ENCODE measurements at places on chromosomes 11 and 22. TPM values are rescaled to one million over a fixed set of nuclear protein-coding genes. Genes with fewer than 3 reads are reported as not detected.

The TMEM151A gene
- not detected for polyA plus RNA-seq

The IFITM2 gene
- polyA plus RNA-seq, result 1,109 TPM

The ARHGAP1 gene
- polyA plus RNA-seq, result 27.8 TPM

The GP1BB gene
- polyA plus RNA-seq, result 29.7 TPM

The CHRDL2 gene
- 0.23 TPM for polyA plus RNA-seq

The SLC35E4 gene
- polyA plus RNA-seq, result 2.4 TPM

The C11orf52 gene
- 5.6 TPM for polyA plus RNA-seq

The OR10A2 gene
- not detected for polyA plus RNA-seq

The E2F8 gene
- not detected for polyA plus RNA-seq

DNA sequence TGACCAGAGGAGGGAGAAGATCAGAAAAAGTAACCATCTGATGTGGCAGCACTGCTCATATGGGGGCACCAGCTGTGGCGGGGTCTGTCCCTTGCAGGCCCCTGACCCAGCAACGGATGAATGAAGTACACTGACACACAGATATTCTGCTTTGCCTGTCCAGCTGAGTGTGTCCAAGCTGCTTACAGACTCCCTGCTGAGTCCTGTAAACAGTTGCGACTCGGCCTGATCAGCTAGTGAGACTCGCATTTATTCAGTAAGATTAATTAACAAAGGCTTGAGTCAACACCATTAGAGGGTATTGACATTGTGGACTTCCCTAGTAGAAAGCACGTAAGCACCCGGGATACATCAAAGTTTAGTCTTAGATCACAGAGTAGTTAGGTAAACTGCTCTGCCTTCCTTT is 15.3 kb upstream of the OR10D3 start:
- H3K4me3 ChIP-seq, result no peak overlapping the region
- H3K27me3 ChIP-seq, result no peaks in the 10 kb centered on the region
- H3K27ac ChIP-seq, result no peak overlapping the region
- H3K4me1 ChIP-seq, result no peaks in the 10 kb centered on the region
- H3K36me3 ChIP-seq, result no peaks in the 10 kb centered on the region
- DNase-seq, result no peak

DNA sequence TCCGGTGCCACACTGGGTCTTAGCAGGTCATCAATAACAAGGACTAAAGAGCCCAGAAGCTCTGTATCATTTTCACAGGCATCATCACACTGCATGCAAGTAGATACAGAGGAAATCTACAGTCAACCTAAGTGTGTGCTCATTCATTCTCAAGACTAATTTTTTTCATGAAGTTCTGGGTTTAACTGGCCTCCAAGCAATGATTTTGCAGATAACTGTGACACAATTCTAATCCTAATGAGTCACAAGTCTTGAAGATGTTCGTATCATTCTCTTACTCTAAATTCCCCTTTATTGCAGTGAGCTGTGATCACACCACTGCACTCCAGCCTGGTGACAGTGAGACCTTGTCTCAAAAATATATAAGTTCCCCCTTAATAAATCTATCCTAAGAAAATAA is 2.5 kb downstream of the OR52W1 start:
- no peak for DNase-seq
- no peaks in the 10 kb centered on the region for H3K4me1 ChIP-seq
- no peak overlapping the region for H3K27ac ChIP-seq
- no peak overlapping the region for H3K4me3 ChIP-seq
- H3K27me3 ChIP-seq, result no peaks in the 10 kb centered on the region

DNA sequence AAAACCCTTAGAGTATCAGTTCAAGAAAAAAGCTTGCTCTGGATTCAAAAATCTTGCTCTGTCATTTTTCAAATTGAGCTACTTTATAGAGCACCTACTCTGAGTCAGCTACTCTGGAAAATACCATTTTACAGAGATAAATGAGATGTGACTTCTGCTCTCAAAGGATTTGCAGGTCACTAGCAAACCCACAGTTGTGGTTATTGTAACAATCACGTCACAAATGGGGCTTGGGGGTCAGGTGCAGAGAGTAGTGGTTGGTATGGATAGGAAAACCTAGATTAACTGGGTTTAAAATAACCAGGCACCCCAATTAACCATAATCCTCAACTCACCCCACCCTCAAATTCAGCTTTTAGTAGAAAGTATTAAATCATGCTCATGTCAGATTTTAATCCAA is 52.3 kb downstream of the MSANTD4 start:
- DNase-seq, result no peak
- no peak overlapping the region for H3K4me3 ChIP-seq
- no peaks in the 10 kb centered on the region for H3K4me1 ChIP-seq
- no peaks in the 10 kb centered on the region for H3K27me3 ChIP-seq

- H3K4me3 ChIP-seq, result no peak overlapping the region
- H3K36me3 ChIP-seq, result no peaks in the 10 kb centered on the region
- no peaks in the 10 kb centered on the region for H3K27me3 ChIP-seq
- no peaks in the 10 kb centered on the region for H3K4me1 ChIP-seq
- DNase-seq, result no peak
- H3K27ac ChIP-seq, result no peak overlapping the region
Measured at GRCh38 chr22:19164425-19164824, 14.1 kb downstream of the SLC25A1 start.

- no peak for DNase-seq
- no peaks in the 10 kb centered on the region for H3K4me1 ChIP-seq
- H3K4me3 ChIP-seq, result no peak overlapping the region
- no peaks in the 10 kb centered on the region for H3K27me3 ChIP-seq
Measured at GRCh38 chr11:7677796-7678201, 4.5 kb upstream of the CYB5R2 start.

- DNase-seq, result no peak
- H3K4me3 ChIP-seq, result no peak overlapping the region
- H3K4me1 ChIP-seq, result no peaks in the 10 kb centered on the region
- H3K27me3 ChIP-seq, result no peaks in the 10 kb centered on the region
- H3K27ac ChIP-seq, result no peak overlapping the region
Measured at GRCh38 chr11:6378640-6378989, 11.7 kb upstream of the SMPD1 start.

- H3K4me3 ChIP-seq, result no peak overlapping the region
- H3K27me3 ChIP-seq, result no peaks in the 10 kb centered on the region
- no peak overlapping the region for H3K27ac ChIP-seq
- H3K36me3 ChIP-seq, result peaks cover 2% of the 10 kb centered on the region
Measured at GRCh38 chr11:123069908-123070821, 8.2 kb upstream of the HSPA8 start.

- no peak overlapping the region for H3K27ac ChIP-seq
- H3K4me1 ChIP-seq, result peaks cover 2% of the 10 kb centered on the region
- DNase-seq, result no peak
- no peaks in the 10 kb centered on the region for H3K27me3 ChIP-seq
Measured at GRCh38 chr11:18091731-18092130, 14.2 kb downstream of the SAAL1 start.

GRCh38 chr11:116731097-116731761 is 41.6 kb downstream of the BUD13 start:
- no peak overlapping the region for H3K4me3 ChIP-seq
- no peak overlapping the region for H3K27ac ChIP-seq
- H3K27me3 ChIP-seq, result no peaks in the 10 kb centered on the region

DNA sequence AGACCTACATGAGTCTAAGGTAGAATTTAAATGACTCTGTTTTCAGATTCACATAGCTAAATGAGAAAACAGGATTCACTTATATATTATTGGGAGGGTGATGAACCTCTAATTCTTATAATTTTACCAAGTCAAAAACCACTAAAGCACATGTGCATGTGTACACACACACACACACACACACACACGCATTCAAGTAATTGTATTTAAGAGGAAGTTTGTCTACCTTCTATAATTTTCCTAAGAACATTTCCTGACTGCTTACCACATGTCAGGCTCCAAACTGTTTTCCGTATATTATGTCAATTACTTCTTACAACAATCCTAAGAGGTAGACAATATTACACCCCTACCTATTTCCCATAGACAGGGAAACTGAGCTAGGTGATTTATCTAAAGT is 6.7 kb downstream of the RNF141 start:
- no peak overlapping the region for H3K4me3 ChIP-seq
- no peak for DNase-seq
- no peak overlapping the region for H3K27ac ChIP-seq
- no peaks in the 10 kb centered on the region for H3K27me3 ChIP-seq
- peaks cover 14% of the 10 kb centered on the region for H3K4me1 ChIP-seq
- H3K36me3 ChIP-seq, result no peaks in the 10 kb centered on the region

GRCh38 chr11:50178737-50179136 is 146.1 kb downstream of the OR4C45 start:
- no peak overlapping the region for H3K27ac ChIP-seq
- no peaks in the 10 kb centered on the region for H3K27me3 ChIP-seq
- DNase-seq, result no peak
- H3K4me1 ChIP-seq, result no peaks in the 10 kb centered on the region
- H3K4me3 ChIP-seq, result no peak overlapping the region
- H3K36me3 ChIP-seq, result no peaks in the 10 kb centered on the region

GRCh38 chr22:27730641-27731433 is 70.7 kb downstream of the MN1 start:
- no peaks in the 10 kb centered on the region for H3K36me3 ChIP-seq
- no peak overlapping the region for H3K27ac ChIP-seq
- H3K4me3 ChIP-seq, result no peak overlapping the region
- no peaks in the 10 kb centered on the region for H3K27me3 ChIP-seq
- H3K4me1 ChIP-seq, result no peaks in the 10 kb centered on the region

GRCh38 chr11:70324376-70325115 is 54.1 kb downstream of the PPFIA1 start:
- H3K27me3 ChIP-seq, result no peaks in the 10 kb centered on the region
- DNase-seq, result no peak
- H3K36me3 ChIP-seq, result peaks cover 7% of the 10 kb centered on the region
- no peak overlapping the region for H3K4me3 ChIP-seq
- no peaks in the 10 kb centered on the region for H3K4me1 ChIP-seq

- no peaks in the 10 kb centered on the region for H3K36me3 ChIP-seq
- no peaks in the 10 kb centered on the region for H3K27me3 ChIP-seq
- no peak overlapping the region for H3K27ac ChIP-seq
- DNase-seq, result no peak
- H3K4me1 ChIP-seq, result no peaks in the 10 kb centered on the region
Measured at GRCh38 chr22:49535527-49536125, 292.0 kb downstream of the BRD1 start.

- H3K27ac ChIP-seq, result no peak overlapping the region
- no peaks in the 10 kb centered on the region for H3K27me3 ChIP-seq
- no peak overlapping the region for H3K4me3 ChIP-seq
- H3K4me1 ChIP-seq, result peaks cover 2% of the 10 kb centered on the region
- H3K36me3 ChIP-seq, result no peaks in the 10 kb centered on the region
- DNase-seq, result no peak
Measured at GRCh38 chr11:44008088-44008501, 39.7 kb upstream of the ACCSL start.

- no peak for DNase-seq
- H3K4me3 ChIP-seq, result no peak overlapping the region
- H3K27me3 ChIP-seq, result no peaks in the 10 kb centered on the region
- H3K27ac ChIP-seq, result no peak overlapping the region
Measured at GRCh38 chr11:35223991-35224390, 85.0 kb downstream of the CD44 start.

Measured in aorta (tissue), 5 donors.